ENCODE measurements at places on chromosomes 3 and 15.

DNA sequence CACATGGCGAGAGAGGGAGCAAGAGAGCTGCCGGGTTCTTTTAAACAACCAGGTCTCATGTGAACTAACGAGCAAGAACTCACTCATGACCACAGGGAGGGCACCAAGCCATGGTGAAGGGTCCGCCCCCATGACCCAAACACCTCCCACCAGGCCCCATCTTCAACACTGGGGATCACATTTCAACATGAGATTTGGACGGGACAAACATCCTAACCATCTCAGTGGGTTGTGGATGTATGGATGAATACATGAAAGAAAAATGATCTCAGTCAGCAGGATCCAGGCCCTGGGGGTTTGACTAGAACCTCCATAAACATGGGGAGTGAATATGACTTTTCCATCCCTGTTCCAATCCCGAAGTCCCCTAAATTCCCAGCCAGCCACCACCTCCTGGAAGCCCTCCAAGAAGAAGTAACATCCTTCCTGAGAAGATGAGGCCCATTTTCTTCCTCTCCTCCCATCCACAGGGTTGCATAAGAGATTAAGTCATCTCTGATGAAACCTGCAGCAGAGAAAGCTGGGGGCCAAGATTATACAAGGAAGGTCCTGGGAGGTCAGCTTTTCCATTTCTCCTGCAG lies 9.5 kb downstream of the CAV3 start:
- H3K4me1 ChIP-seq = peaks cover 18% of the 10 kb centered on the region
- no peak overlapping the region for H3K4me3 ChIP-seq
- no peak overlapping the region for H3K27ac ChIP-seq
- H3K36me3 ChIP-seq = no peaks in the 10 kb centered on the region
- no peaks in the 10 kb centered on the region for H3K27me3 ChIP-seq
- no peak for DNase-seq

- peaks cover 38% of the 10 kb centered on the region for H3K4me1 ChIP-seq
- peak overlapping the region; percentile 96 for H3K27ac ChIP-seq
- peak overlapping the region; percentile 96 for H3K4me3 ChIP-seq
- DNase-seq = peak; percentile 75
- no peaks in the 10 kb centered on the region for H3K36me3 ChIP-seq
These were observed 508 bp downstream of the GORASP1 start for GRCh38 chr3:39106851-39107387.

- no peak overlapping the region for H3K27ac ChIP-seq
- no peaks in the 10 kb centered on the region for H3K27me3 ChIP-seq
- no peak overlapping the region for H3K4me3 ChIP-seq
- no peaks in the 10 kb centered on the region for H3K36me3 ChIP-seq
- no peak for DNase-seq
- peaks cover 55% of the 10 kb centered on the region for H3K4me1 ChIP-seq
These were observed 240.7 kb downstream of the LPP start for GRCh38 chr3:188394623-188395022.

DNA sequence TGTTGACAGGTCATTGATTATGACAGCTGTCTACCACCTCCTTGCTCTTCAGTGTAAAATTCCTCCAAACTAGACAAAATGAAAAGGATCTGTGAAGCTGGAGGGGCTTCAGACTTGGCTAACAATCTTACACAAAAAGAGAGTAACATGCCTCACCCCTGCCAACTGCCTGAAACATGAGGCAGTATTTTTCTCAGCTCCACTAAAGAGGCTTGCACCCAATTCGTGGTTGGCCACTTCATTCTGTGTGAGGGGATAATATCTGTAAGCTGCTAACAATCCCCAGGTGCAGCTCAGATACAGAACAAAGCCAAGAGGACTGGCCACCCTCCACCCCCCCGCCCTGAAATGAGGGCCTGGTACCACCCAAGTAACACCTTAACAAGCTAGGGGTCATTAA lies 2.8 kb downstream of the MB21D2 start:
- H3K4me3 ChIP-seq = no peak overlapping the region
- H3K4me1 ChIP-seq = no peaks in the 10 kb centered on the region
- no peak for DNase-seq
- no peak overlapping the region for H3K27ac ChIP-seq
- no peaks in the 10 kb centered on the region for H3K36me3 ChIP-seq

All from heart left ventricle (tissue), 16 donors.